Pancreas (tissue), 10 donors: ENCODE measurements at places on chromosomes 6 and 20. TPM values are rescaled to one million over a fixed set of nuclear protein-coding genes. Genes with fewer than 3 reads are reported as not detected.
A peak's percentile ranks its signal among the peaks of the same experiment; 100 is the strongest.

DNA sequence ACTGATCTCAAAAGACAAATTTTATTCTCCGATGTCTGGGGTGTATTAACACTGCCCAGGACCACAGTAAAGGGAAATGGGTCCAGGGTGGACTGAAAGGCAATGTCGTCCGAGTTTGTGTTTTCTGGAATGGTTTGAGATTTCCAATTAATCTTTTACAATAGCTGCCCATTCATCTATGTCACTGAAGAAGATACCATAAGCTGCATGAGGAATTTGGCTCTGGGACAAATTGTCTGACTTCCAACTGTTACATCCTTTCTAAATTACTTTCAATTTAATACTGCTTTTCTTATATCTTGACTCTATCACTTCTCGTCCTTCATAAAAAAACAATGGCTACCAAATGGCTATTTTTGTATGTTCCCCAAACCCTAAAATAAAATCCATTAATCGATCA is 130.7 kb upstream of the KCNK16 start:
- DNase-seq, result no peak

DNA sequence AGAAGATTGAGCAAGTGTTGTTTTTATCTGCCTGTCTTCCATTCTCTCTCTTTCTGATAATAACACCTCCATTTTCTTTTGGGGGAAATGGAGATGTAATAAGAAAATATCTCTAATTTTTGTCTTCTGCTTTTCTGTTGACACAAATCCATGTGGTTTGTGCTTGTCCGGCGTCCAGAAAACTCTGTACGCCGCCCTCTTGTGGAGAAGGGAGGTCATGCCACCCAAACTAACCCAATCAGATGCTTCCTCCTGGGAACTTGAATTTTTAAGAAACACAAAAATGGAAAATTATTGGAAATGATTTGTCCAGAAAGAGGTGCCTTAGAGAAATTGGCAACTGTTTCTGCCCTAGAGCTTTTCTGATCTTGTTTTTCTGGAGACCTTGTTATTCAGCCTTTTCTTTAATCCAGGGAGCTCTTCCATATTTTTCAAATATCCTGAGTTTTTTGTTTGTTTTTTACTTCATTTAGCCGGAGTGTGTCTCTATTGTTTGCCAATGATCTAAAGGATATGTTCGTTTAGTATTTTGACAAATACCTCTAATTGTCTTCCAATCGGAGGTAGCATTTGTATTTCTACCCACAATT is 17.8 kb upstream of the FNDC1 start:
- no peak for DNase-seq

DNA sequence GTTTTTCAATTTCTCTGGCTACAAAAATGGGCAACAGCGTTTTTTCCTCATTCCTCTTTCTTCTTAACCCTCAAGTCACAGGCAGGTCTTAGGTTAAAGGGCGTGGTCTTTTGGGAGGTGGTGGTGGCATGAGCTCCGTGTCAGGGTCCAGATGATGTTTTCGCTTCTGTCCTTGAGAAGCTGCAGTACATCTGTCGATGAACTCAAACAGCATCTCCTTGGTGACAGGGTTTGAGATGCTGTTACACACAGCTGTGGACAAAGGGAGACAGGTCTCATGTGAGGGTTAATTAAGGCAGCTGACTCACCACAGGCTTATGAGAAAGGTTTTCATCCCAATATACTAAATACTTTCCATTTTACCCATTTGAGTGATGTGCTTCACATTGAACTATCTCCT is 350.8 kb downstream of the RNGTT start:
- DNase-seq, result no peak

- peak; percentile 24 for DNase-seq
Measured at GRCh38 chr20:38032585-38033329, 499 bp downstream of the TTI1 start.

DNA sequence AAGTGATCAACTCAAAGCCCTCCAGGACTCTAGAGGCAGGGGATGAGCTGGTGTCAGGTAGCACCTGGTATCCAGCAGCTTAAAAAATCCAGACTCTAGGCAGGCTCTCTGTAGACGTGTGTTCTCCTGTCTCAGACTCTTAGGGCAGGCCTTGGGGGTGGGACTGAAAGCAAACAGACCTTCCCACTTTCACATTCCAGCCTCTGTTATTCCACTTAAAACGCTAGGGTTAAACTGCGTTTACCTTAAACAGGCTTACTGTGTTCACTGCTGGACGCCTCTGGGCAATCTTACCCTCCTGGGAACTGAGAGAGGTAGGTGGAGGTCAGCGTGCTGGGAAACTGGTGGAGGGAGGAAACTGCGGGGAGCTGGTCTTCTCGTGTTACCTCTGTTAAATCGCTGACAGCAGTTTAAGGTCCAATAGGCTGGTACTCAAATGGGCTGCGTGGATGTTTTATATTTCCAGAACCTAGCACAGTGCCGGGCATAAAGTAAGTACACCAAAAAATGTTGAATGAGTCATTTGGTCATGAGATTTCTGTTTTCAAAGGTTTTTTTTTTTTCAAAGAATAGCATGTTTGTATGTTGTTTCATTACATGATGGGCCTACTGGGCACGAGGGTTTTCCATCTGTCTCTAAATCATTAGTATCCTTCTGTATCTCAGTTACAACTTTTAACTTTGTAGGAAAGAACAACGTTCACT is at the start of gene GCNT2:
TSS of gene GCNT2 (plus strand) at position 248 of the 705 bp plus-strand sequence. CDS start 7,561 bp downstream, outside the sequence.
- no peak for DNase-seq

- DNase-seq, result no peak
Measured at GRCh38 chr20:4953881-4954280, 47.4 kb downstream of the SLC23A2 start.

DNA sequence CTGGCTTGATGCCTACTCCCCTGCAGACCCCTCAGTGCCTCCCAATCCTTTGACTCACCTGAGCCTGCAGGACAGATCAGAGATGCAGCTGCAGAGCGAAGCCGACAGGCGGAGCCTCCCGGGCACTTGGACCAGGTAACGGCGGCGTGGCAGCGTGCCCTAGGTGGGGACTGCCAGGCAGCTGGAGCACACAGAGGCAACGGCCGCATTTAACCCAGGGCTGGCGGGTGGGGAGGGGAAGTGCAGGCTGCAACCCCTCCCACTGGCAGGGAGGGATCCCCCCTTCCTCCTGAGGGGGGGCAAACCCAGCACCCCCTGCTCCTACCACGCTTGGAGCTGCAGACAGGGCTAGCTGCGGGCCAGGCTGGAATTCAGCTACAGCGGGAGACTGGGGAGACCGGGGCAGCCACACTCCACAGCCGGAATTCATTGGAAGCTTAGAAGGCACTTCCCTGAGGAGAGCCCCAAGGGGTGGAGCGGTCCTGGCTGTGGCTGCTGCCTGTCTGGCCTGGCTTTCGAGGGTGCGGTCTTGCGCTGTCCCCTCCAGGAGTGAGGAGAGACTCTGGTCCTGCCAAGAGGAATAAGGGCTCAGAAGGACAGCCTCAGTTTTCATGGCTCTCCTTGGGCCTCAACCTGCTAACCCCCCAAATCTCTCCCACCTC is at the start of gene MATN4:
TSS of gene MATN4 (minus strand) at position 183 of the 662 bp plus-strand sequence. CDS start 2,717 bp downstream, outside the sequence.
- DNase-seq, result peak; percentile 86

DNA sequence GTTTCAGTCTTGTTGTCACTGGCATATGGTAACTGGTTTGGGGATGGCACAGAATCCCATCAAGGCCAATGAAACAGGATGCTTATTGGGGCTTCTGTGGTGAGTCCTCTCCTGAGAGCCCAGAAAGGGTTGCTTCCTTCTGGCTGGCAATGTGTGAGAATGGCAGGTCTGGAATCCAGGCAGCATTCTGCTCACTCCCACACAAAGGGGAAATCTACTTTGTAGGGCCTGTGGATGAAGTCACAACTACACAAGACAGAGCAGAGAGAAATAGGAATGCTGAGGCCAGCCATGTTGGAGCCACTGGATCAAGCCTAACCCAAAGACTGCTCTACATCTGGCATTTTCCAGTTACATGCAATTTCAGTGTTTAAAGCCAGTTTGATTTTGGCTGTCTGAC is 15.7 kb downstream of the PLAGL2 start:
- no peak for DNase-seq

DNA sequence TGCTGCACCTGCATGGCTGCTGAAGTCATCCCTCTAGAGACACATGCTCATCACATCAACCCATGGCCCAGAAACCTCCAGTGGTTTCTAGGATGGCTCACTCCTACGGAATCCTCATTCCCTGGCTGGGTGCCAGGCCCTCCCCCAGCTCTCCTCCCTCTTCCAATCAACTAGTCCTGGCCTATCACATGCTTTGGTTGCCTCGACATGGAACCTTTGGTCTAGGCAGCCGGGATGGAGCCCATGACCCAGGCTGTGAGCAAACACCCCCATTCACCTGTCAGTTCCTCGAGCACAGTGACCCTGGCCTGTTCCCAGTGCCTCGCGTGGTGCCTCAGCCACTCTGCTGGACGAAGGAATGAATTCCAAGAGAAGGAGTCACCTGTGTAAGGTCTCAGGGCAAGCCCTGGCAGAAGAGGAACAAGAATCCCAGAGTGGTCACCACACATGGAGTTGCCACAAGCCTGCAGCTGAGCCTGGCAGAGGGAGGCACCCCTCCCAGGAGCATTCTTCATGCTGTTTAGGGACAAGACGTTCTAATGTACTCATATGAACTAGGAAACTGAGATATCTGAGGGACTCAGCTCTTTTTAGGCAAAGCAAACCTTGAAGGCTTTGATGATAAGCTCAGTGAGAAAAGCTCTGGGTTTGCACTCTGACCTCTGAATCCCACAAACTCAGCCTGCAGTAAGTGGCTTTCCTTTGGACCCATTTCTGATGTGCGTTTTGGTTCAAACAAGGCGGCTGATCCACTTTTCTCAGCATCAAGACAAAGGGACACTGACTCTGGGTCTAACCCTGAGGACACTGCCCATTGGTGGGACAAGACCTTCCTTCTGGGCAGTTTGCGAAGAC is 40.2 kb downstream of the PPP1R3G start:
- no peak for DNase-seq

GRCh38 chr6:120164531-120164930 is 815.0 kb upstream of the MAN1A1 start:
- no peak for DNase-seq

DNA sequence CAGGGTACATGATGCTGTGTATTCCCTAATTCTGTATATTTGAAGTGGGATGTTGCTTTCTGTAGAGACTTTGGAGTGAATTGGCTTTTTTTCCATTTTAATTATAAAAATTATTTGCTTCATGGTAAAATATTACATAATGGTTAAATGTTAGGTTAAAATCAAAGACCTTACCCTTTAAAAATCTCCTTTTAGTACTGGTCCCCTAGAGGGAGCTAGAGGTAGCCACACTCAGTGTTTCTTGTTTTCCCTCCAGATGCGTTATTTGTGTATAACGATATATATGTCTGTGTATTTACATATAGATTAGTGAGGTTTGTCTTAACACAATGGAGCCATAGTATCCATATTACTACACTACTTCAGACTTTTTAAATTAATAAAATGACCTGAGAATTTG is 146.7 kb downstream of the PLCB4 start:
- no peak for DNase-seq

- no peak for DNase-seq
Measured at GRCh38 chr6:11198663-11199603, 33.5 kb downstream of the NEDD9 start.

GRCh38 chr20:17155401-17155800 is 71.4 kb upstream of the PCSK2 start:
- no peak for DNase-seq

- DNase-seq, result no peak
Measured at GRCh38 chr6:133973109-133973971, 20.3 kb downstream of the TBPL1 start.

DNA sequence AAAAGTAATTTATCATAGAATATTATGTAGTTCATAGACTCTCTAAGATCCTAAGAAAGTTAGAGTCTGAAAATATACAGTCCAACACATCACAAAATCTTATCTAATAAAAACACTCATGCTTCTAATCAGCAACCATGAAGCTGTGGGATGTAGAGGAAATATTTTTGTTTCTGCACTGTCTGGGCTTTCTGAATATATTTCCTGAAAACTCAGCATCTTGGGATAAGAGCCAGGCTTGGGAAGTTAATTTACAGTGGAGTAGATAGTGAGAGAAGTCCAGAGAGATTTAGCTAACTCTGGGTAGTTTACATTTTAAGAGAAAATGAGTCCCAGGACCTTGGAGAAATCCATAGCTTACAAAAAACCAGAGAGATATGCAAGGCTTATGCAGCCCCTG is 150.4 kb upstream of the BMP5 start:
- no peak for DNase-seq

DNA sequence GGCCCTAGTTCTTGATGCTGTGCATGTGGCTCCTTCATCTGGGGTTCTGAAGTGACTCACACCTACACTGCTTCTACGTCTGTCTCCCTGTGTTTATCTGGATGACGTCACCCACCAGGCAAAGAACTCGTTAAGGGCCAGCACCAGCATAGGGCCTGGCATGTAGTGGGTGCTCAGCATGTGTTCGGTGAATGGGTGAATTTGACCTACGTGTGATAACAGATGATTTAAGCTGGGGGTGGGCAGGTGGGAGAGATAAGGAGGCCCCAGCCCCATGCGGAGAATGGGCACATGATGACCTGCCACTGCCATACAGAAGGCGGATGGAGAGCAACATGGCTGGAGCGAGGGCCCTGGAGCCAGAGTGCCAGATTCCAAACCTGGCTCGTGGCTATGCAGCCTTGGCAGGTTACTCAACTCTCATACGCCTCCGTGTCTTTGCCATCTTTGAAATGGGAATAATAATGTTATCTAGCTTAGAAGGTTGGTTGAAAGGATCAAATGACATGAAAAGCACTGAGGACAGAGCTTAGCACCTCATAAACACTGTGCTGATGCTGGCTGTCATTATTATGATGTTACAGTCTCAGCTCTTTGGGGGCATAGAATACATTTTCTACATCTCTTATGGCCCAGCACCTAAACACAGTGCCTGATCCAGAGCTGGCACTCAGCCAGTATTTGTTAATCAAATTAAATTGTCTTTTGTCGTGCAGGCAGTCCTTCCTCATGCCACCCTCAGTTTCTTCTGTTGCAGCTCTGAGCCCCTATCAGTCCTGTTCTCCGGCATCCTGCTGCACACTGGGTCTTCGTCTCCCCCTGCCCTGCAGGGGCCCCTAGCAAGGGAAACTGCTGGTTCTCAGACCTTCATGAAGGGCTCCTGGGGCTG is 39.6 kb downstream of the VEGFA start:
- no peak for DNase-seq

- no peak for DNase-seq
Measured at GRCh38 chr6:71527886-71528285, 239.3 kb downstream of the OGFRL1 start.

GRCh38 chr20:60009826-60010616 is 51.8 kb downstream of the CDH26 start:
- DNase-seq, result no peak

Gene PSMG4
- total RNA-seq, result 13.3 TPM

Gene SLC32A1
- total RNA-seq, result not detected

Gene PPP1R16B
- total RNA-seq, result 1.0 TPM

Gene WFDC10B
- total RNA-seq, result not detected

Gene USP49
- total RNA-seq, result 1.2 TPM

Gene NKX2-4
- total RNA-seq, result not detected

Gene CEP57L1
- total RNA-seq, result 3.8 TPM

Gene TCP11
- not detected for total RNA-seq

Gene BPIFA1
- total RNA-seq, result not detected

Gene CALHM6
- total RNA-seq, result not detected
